NCI-H226 (cell line): ENCODE measurements at places on chromosomes 3 and 15.

DNA sequence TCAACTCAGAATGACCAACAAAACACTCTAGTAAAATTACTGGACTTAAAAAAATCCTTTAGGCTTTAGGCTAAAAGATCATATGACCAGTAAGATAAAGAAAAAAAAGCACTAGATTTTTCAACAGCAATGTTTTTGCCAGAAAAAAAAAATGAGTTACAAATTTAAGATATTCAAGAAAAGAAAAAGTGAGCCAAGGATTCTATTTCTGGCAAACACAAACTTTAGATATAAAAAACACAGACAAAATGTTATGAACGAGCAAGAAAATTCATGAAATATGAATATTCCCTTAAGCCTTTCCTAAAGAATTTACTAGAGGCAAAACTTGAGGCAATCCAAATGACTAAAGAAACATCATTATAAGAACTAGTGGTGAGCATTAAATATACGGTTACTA is 8.6 kb downstream of the GOLGB1 start:
- no peak for DNase-seq

- DNase-seq = no peak
These were observed 26.4 kb downstream of the BCL2A1 start for GRCh38 chr15:79944622-79945021.

DNA sequence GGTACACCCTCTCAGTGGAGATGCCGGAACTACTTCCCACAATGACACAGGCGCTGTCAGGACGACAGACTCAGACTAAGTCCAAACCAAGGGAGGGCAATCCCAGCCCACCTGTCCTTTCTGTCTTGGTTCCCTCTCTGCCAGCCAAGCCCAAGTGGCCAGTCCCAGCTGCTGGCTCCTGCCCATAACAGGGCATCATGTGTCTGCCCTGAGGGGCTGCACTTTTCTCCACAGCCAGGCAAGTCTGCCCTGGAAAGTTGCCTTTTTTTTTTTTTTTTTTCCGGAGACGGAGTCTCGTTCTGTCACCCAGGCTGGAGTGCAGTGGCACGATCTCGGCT is 20.0 kb upstream of the BCL2A1 start:
- no peak for DNase-seq

DNA sequence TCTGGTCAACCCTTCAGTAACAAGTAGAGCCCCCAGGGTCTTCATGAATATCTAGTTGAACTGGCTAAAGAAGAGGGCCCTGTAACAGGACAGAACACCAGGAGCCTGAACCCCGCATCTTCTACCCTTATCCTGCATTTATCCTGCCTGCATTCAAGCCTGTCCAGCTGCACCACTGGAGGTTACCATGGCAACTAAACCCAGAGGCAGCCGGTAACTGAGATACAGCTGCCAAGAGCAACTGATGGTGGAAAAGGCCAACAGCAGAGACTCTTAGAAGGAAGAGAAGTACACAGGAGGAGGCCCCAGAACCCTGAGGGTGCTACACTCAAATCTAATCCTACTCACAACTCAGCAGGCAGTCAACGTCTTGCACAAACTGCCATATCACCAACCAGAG is 3.7 kb upstream of the PRKAR2A start:
- DNase-seq = peak; percentile 8

GRCh38 chr3:190051641-190052040 is 69.1 kb downstream of the P3H2 start:
- peak; percentile 26 for DNase-seq

DNA sequence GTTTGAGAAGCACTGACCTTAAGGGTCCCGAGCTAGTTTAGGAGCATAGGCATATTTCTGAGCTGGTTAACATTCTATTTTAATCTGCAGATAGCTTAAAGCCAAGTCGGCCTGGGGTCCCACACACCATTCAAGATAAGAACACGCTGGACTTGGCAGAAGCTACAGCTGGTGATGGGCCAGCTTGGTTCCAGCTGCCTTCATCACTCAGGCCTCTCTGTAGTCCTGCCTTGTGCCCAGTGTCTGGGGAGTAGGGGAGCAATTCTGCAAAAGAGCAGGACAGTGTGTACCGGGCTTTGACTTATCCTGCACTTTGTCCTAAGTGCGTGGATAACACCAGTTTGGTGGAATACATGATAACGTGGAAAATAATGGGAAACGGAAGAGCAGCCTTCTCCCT is 164.5 kb downstream of the MEGF11 start:
- DNase-seq = no peak

- DNase-seq = no peak
These were observed 146.2 kb upstream of the TLE3 start for GRCh38 chr15:70243686-70244540.

DNA sequence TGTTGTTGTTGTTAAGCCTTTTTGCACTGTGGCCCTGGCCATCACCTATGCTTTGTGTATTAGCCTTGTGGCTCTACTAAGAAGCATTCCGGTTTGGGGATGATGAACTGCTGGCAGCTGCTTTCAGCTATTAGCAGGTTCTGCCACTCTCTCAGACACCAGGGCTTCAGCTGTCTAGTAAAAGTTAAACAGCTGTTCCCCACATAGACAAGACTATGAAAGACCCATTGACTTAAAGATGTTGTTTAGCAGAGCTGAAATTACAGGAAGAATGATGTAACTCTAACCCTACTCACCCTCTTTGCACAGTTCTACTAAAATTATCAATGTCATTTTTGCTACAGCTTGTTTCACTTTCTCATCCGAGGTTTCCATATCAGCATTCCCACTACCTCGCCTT is 131.2 kb upstream of the CGNL1 start:
- no peak for DNase-seq

GRCh38 chr15:48449734-48450133 is 118.5 kb downstream of the DUT start:
- no peak for DNase-seq

DNA sequence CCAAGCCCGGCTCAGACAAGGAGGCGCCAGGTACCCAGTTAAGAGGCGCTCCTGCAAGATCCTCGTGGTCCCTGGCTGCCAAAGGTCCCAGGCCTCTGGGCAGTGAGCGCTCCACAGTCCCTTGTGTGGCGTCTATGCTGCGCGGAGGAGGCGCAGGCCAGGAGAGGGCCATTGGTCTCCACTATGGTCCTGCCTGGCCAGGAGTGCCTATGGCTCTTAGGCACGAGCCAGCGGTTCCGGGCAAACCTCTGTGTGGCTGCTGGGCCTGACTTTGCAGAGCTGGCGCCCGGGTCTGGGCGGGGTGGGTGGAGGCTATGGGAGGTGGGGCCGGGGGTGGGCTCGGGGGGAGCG is 660 bp upstream of the ADAMTSL3 start:
- no peak for DNase-seq

GRCh38 chr15:48300038-48300437 is 31.2 kb upstream of the DUT start:
- DNase-seq = no peak

GRCh38 chr3:43873723-43874122 is 183.0 kb downstream of the ABHD5 start:
- DNase-seq = no peak

DNA sequence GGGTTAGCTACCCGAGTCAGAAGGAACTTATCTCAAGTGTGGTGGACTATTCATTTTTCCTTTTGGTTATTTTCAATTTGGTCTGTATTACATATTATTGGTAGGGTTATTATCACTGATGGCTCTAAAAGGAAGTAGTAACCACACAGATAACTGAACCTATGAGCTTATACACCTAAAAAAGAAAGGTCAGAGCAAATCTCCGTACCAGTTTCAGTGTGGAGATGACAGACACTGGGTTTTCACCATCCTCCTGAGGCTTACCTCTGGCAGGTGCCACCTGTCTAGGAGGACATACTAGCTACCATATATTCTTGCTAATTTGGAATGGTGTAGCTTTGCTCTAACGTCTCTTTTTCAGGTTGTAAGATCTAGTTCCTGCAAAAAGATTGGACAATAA is 10.2 kb downstream of the GAP43 start:
- DNase-seq = no peak

- DNase-seq = no peak
These were observed 36.2 kb downstream of the GLB1 start for GRCh38 chr3:33060609-33061337.

- no peak for DNase-seq
These were observed 701.5 kb upstream of the GBE1 start for GRCh38 chr3:82462977-82463376.

DNA sequence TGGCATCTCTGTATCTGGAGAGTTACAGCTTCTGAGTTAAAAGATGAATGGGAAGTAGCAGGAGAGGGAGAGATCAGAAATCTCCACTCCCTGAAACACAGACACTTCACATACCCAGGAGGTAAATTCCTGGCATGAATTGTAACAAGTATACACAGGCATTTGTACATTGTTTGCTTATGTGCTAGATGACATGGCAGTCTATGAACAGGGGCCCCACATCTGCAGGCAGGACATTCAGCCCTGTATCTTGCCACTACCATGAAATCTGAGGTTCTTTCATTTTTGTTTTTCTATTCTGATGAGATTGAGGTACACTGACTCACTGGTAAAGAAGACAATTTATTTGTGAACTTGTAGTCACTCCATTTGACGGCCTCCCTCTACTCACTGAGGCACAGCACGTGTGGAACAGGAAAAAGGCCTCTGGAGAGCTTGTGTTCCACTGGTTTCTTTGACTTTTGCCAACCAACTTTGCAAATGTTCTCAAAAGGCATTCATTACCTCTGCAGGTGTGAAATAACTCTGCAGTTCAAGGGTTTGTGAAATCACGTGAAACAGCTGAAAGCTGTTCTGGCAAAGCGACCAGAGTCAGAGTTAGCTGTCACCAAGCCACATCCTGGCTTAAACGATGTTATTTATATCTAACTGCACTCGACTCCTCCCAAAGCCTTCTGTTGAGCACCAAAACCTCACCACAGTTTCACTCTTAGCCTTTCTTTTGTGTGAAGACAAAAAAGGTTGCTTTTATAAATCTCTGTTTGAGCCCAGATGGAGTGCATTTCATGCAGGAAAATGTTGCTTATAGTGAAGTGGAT is 401.3 kb upstream of the CFAP20DC start:
- no peak for DNase-seq

DNA sequence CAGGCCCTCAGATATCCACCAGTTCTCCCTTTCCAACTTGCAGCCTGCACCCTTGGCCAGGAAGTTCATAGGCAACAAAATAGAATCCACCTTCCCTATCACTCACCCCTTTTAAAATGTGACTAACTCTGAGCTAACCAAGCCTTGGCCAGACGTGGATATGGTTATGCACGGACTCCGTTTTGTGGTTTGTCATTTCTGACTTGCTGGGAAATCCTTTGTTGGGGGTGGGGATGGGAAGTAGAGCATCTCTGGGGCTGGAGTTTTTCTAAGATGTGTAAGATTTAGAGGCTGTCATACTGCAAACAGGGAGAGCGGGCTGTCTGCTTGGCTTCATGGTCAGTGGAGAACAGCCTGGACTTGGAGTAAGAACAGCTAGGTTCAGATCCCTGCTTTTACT is 62.6 kb downstream of the SMAD3 start:
- DNase-seq = peak; percentile 99

- DNase-seq = no peak
These were observed 102.6 kb upstream of the SLC6A6 start for GRCh38 chr3:14299767-14300166.

DNA sequence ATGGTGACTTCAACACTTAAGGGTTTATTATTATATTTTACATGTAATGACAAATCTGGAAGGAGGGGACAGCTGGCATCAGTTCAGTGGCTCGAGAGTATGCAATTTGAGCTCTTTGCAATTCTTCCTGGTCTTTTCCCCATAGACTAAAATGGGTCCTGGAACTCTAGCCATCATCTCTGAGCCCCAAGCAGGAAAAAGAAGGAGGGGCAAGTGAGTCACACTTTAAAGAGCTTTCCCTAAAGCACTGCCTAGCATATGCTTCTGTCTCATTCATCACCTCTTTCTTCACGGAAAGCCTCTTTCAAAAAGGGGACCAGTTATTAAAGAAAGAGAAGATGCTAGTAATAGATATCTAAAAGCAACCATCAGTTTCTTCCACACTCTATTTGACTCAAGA is 466.3 kb downstream of the ZIC1 start:
- peak; percentile 9 for DNase-seq
